Activated T-cell treated with anti-CD3 and anti-CD28 coated beads for 4 hours (primary cell): ENCODE measurements at places on chromosomes 1 and 21.

- DNase-seq = no peak
Observed at GRCh38 chr1:201389051-201389450, 10.1 kb downstream of the LAD1 start.

- no peak for DNase-seq
Observed at GRCh38 chr1:72482736-72483413, 200.5 kb upstream of the NEGR1 start.

DNA sequence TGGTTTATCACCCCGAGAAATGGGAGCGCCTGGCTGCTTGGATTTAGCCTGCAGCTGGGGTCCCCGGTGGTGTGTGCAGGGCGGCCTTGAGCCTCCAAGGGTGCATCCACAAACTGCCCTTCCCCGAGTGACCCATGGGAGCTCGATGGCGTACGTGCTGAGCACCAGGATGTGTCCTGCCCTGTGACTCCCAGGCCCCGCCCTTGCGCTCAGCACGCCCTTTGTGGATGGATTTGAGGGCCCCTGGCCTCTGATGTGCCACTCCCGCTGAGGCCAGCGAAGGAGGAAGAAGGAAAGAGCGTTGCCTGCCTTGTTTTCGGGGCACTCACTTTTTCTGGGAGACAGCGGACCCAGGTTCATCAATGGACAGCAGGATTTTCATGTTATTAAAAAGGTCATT is 1.7 kb upstream of the TFF3 start:
- no peak for DNase-seq

GRCh38 chr1:61606448-61607312 is 118.3 kb downstream of the TM2D1 start:
- DNase-seq = no peak

DNA sequence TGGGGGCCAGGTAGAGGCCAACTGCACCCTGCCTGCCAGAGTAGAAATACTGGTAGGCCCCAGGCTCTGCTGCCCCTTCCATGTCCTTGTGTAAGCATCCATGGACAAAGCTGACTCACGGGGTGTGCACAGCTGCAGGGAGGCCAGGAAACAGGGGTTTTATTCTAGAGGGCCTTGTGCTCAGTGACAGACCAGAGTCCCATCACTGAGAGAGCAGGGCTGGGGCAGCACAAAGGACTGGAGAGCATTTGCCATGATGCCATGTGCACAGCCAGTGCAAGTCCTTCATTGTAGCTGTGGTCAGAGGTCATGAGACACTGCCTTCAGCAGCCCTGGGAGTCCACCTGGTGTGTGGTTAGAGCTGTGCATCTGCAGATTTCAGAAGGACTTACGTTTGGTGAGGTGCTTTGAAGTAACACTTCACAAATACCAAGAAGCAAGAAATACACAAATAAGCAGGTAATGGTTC is 8.1 kb downstream of the ARF1 start:
- DNase-seq = no peak

DNA sequence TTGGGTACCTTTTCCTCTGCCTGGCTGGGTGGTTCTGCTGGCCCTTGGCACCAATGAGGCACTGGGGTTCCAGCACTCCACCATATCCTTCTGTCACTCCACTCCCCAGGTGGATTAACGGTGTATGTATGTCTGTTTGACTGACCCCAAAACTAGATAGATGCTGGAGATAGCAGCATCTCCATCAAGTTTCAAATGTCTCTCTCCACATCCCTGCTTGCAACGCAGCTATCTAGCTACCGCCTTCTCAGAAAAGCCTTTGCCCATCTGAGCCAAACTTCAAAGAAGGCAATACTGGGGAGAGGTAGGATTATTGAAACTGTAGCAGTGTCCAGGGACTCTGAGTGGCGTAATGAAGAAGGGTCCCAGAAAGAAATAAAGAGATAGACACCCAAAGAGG is 64.0 kb downstream of the RHBG start:
- DNase-seq = no peak

GRCh38 chr1:31224068-31224467 is 15.6 kb downstream of the NKAIN1 start:
- no peak for DNase-seq

DNA sequence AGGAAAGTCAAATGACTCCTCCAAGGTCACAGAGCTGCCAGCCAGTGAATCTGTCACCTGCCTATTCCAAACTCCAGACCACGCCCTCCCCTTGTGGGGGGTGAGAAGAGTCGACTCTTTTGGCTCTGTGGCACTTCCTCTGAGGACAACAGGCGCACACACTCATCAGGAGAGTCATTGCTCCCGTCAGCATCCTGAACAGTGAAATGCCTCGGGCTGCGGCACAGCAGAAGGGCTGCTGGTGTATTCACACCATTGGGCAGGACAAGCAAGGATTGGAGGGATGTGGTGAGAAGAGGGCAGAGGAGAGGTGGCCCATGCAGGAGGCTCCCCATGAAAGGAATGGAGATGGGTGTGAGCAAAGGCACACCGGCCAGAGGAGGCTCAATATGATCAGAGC is 239.0 kb downstream of the TOMM20 start:
- DNase-seq = no peak

DNA sequence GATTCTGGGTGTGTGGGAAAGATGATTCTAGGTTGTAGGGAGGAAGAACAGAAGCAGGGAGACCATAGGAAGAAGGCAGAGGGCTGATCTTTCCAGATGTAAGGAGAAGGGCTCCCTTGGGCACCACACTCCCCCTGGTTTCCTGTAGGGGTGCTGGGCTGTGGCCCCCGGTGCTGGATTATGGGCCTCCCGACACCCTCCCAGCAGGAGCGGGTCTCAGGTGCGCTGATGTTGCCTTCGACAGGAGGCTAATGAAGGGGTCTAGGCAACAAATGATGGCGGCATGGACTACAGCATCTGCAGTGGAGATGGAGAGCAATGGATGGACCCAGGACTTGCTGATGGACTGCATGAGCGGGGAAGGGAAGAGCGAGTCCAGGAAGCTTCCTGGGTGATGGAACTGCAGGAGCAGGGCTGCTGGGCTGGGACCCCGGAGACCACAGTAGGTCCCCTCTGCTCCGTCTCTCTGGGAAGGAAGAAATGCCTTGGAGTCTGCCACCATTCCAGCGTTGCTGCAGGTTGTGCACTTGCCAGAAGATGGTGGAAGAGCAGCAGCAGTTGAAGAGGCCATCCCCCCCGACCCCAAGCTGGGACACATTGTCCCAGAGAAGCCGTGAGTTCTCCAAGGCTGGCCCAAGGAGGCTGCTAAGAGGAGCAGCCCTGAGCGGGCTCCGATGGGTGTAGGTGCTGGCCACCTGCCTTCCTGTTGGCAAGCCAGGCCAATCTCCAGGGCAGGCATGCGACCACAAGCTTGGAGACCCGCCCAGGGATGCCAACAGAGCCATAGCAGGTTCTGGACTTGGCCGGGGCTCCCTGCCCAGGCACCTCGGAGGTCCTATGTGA is 95.4 kb upstream of the VAMP3 start:
- DNase-seq = no peak

- no peak for DNase-seq
Observed at GRCh38 chr21:45990049-45990711, 8.6 kb downstream of the COL6A1 start.

DNA sequence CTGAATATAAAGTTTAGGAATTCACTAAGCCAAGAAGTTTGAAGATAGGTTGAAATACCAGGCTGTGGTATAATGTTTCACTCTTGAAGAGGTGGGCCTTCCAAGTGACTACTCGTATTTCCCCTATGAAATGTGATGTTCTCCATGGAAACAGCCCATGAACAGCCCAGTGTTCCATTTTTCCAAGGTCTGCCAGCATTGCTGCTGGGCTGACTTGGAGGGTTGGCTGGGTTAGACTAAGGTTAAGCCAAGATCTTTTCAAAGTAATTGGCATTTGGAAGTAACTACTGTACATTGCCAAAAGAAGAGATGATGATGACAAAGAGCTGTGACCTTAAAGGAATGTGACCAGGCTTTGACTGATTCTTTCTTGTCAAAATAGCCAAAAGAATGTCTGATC is 73.8 kb downstream of the RPE65 start:
- no peak for DNase-seq

GRCh38 chr1:226568077-226568831 is 19.7 kb downstream of the STUM start:
- no peak for DNase-seq

DNA sequence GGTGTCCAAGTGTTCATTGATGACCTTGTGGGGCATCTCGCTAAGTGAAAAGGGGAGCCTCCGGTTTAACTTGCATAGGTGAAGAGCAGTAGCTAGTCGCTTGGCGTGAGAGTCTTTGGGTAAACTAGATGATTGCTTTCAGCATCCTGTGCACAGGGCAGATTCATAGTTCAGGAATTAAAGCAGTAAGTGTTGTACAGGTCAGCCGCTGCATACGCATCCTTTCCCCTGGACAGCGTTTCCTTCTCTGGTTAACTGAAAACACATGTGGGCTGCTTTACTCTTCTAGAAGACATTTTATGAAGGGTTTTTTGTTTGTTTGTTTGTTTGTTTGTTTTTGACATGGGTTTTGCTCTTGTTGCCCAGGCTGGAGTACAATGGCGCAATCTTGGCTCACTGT is 12.1 kb downstream of the NDUFV3 start:
- no peak for DNase-seq

DNA sequence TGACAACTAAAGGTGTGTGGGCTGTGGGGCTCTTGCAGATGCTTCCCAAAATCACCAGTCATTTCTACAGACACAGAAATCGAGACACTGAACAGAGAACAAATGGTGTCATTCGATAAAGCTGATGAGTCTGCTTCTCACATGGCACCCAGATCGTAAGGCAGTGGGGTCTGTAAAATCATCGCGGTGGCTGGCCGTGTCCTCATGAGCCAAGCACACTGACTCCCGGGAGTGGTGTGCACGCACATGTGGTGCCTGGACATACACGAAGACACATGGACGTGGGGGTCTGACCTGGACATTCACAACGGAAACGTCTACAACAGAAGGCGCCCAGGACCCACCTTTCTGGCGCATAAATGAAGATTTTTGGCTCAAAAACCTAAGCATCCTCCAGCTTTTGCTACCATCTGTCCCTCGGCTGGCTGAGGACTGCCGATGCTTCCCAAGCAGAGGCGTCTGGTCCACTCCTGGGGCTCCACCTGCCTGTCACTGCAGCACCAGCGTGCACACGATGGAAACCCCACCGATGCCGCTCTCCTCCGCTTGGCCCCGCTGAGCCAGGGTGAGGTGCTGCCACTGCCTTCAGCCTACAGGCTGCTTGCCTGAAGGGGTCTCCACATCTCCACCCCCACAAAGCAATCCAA is 6.8 kb downstream of the SMIM1 start:
- no peak for DNase-seq

GRCh38 chr21:14879458-14879857 is 185.3 kb downstream of the NRIP1 start:
- no peak for DNase-seq

DNA sequence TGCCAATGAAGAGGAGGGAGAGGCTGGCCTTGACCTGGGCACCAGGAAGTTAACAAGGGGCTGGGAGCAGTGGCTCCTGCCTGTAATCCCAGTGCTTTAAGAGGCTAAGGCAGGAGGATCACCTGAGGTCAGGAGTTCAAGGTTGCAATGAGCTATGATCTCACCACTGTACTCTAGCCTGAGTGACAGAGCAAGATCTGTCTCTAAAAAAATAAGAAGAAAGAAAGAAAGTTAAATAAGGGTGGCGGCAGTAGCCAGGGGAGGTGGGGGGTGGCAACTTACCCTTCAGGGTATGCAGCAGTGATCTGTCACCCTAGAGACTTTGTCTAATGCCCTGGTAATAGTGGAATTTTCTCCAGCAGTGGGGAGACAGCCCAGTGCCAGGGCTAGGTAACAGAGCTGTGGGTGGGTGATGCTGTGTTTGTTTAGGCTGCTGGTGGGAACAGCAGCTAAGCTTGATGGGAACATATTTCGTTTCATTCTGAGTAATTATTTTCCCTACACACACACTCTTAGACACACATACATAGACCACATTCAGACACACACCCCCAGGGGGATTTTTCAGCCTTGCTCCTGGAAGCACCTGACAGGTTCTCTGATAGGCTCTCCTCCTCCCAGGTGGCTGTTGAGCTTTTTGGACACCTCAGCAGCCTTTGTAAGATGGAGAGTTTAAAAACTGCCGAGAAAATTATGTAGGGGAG is 11.3 kb upstream of the SYT6 start:
- DNase-seq = no peak

- DNase-seq = no peak
Observed at GRCh38 chr1:54777011-54777410, 12.7 kb upstream of the PARS2 start.

- DNase-seq = no peak
Observed at GRCh38 chr1:6016191-6016865, 24.1 kb upstream of the NPHP4 start.

DNA sequence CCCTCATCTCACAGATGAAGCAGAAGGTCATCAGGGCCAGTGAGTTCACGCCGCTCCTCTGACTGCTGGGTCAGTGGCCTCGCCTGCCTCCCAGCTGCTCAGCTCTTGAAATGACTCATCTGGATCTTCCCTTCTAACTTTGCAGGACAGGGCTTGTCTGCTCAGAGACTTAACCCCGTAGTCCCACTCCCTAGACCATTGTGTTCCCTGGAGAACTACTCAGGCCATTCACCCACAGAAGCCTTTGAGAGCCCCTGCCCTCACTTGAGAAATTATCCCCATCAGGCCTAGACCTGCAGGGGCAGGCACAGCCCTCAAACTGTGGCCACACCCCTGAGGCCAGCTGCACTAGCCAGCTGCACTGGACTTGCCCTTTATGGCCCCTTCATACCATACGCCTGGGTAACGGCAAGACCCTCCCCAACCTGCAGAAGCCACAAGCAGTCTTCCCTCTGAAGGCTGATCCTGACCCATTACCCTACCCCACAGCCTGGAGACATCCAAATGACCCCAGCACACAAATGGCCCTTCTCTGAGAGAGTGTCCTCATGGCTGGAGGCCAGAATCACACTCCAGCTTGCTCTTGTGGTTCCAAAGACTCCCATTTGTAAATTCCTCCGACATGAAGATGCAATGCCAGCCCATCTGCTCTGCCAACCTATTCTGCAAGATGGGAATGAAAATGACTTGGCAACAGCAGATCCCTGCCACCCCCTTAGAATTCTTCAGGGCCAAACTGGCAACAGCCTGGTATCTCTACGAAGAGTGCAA is 33.2 kb downstream of the RCSD1 start:
- DNase-seq = no peak

- DNase-seq = no peak
Observed at GRCh38 chr1:91553177-91553591, 52.5 kb downstream of the CDC7 start.

DNA sequence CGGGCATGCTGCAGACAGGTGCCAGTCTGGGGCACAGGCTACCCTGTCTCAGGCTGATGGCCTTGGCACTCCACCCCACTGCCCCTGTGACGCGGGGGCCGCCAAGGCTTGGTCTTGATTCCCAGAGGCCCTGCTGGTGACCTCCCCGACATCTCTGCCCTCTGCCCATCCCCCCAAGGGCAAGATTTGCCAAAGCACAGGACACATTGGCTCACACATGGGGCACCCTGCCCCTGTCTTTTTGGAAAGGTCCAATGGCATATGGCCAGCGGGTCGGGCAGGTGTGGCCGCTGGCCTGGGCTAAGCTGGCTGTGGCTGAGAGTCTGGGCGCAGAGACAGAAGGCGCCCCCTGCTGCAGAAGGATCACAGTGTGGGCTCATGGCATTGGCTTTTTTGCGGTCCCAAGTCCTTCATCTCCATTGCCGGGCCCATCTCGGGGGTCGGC is 4.6 kb downstream of the MIB2 start:
- no peak for DNase-seq

- DNase-seq = no peak
Observed at GRCh38 chr1:103387898-103388297, 137.6 kb upstream of the RNPC3 start.

GRCh38 chr1:143691971-143692529 is 279.7 kb downstream of the FAM72C start:
- DNase-seq = no peak
